ENCODE measurements at places on chromosomes 7 and 10.

- DNase-seq = peak; percentile 89
Observed at GRCh38 chr7:151631953-151632749, 112.5 kb upstream of the RHEB start.

GRCh38 chr10:42809676-42810075 is 27.1 kb downstream of the BMS1 start:
- no peak for DNase-seq

GRCh38 chr10:52637592-52637991 is 135.0 kb downstream of the MBL2 start:
- no peak for DNase-seq

GRCh38 chr7:36390199-36391090 is 783 bp downstream of the ANLN start:
- peak; percentile 88 for DNase-seq

- peak; percentile 19 for DNase-seq
Observed at GRCh38 chr10:132418527-132419416, 21.8 kb downstream of the PWWP2B start.

GRCh38 chr10:2980791-2981360 is 86.5 kb upstream of the PFKP start:
- peak; percentile 8 for DNase-seq

- peak; percentile 69 for DNase-seq
Observed at GRCh38 chr10:17033529-17034260, 95.9 kb downstream of the CUBN start.

DNA sequence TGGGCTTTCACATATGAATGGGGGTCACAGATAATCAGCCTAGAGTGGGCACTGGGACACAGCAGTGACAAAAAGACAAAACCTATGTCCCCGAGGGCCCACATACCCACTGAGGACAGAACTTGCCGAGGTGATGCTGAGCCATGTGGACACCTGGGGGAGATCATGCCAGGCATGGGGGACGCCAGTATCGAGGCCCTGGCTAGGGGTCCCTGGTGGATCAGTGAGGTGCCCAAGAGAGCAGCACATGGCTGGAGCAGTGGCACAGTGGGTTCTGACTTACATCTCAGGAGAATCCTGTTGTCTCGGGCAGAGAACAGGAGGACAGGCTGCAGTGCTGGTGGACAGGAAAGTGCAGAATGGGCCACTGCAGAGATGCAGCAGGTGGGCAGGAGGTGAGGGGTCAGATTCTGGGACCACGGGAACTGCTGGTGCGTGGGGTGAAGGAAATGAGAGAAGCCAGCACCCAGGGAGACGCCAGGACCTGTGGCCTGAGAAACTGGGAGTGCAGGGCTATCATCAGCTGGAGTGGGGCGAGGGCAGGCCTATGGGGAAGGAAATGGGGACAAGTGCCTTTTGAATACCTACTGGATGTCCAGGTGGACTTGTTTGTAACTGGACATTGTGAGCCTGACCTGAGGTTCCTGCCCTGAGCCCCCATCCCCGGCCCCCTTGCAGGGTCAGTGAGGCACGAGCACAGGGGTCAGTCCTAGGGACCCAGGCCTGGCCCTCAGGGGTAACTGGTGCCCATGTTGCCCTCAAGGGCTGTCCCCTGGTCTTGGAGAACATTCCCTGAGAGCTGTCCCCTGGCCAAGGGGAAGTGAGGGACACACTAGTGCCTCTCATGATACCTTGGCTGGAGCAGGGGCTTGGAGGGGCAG is 91.2 kb upstream of the RET start:
- DNase-seq = no peak

GRCh38 chr7:107479303-107479702 is 9.4 kb downstream of the GPR22 start:
- DNase-seq = no peak

GRCh38 chr10:51357170-51357569 is 282.9 kb downstream of the PRKG1 start:
- DNase-seq = no peak

- DNase-seq = no peak
Observed at GRCh38 chr10:125161707-125162119, 1.4 kb upstream of the CTBP2 start.

All from cardiac fibroblast (primary cell).